ENCODE measurements at places on chromosomes 6 and 20.
A peak's percentile ranks its signal among the peaks of the same experiment; 100 is the strongest.

DNA sequence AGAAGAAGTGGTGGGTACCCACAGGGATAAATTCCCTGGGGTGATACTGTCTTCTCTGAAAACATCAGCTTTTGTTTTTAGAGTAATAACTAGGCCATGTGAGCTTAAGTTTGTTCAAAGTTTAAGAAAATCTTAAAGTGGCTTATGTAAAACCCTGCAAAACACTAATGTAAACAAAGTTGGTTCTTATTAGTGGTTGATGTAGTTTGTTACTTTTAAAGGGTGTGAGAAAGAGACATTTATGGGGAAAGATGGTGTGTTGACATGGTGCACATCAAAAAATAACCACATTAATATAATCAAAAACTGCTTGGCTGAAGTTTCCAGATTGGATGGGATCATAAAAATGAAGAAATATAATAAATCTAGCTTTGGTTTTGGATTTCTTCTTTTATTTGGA, 119.9 kb downstream of the LAMP5 start:
- DNase-seq: no peak

DNA sequence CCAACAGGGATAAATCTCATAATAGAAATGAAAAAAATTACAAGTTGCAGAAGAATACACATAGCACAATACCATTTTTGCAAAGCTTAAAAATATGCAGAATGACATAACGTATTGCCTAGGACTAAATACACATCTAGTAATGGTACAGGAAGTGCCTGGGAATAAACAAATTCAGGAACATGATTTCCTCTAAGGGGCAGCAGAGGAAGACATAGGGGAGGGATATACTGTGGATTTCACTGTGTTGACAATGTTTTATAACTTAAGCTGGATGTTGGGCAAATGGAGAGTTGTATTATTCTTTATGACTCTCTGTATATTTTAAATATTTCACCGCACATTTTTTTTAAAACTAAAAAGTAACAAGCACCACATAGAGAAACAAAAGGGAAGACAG, 5.6 kb upstream of the GLO1 start:
- DNase-seq: no peak

- no peak for DNase-seq
Measured at GRCh38 chr6:74069089-74069581, 373.1 kb downstream of the CD109 start.

- DNase-seq: no peak
Measured at GRCh38 chr20:5090191-5090590, 29.6 kb downstream of the PCNA start.

DNA sequence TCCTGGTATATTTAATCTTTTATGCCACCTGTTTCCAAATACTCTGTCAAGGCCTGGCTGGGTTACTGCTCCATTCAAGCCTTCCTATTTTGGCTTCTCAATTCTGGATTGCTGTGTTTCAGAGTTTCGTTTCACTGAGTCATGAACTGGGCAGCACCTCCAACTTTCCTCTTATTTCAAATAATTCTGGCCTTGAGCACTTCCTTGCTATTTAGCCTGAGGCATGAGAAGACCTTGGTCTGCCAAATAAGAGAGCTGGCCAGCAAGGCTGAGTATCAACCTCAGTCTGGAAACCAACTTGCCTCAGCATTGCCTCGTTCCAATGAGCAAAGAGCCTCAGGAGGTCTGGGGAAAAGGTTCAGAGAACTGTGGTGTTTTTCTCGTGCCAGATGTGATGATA, 66.6 kb downstream of the TNFAIP3 start:
- DNase-seq: no peak

DNA sequence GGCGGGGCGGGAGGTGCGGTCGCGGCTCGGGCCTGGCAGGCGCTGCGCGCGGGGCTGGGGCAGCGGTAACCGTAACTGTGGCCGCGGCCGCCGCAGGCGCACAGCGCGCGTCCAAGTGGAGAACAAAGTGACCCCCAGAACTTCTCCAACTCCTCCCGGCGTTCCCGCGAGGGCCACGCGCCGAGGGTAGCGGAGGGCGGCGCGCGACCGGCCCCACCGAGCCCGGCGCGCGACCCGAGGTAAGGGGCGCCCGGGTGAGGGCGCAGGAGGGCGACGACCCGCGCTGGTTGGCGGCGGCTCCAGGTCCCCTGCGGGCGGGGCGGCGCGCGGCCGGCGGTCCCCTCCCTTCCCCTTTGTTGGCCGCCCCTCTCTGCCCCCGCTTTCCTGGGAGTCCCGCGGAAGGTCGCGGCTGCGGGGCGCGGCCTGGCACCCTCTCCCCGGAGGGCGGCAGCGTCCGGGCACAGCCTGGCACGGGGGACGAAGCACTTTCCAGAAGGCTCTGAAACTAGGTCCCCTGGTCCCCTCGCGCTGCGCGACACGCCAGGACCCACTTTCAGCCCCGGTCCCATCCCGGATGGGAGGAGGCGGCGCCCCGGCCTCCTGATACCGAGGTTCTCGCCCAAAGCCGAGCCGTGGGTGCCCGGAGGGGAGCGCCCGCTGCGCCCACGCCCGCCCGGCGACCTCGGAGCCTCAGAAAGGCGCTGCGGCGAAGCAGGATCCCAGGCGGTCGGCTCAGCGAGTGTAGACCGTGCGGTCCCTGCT, at the start of gene TIAM2:
TSS of gene TIAM2 (plus strand) at position 62 of the 762 bp plus-strand sequence. CDS start 133,909 bp downstream, outside the sequence.
- no peak for DNase-seq

DNA sequence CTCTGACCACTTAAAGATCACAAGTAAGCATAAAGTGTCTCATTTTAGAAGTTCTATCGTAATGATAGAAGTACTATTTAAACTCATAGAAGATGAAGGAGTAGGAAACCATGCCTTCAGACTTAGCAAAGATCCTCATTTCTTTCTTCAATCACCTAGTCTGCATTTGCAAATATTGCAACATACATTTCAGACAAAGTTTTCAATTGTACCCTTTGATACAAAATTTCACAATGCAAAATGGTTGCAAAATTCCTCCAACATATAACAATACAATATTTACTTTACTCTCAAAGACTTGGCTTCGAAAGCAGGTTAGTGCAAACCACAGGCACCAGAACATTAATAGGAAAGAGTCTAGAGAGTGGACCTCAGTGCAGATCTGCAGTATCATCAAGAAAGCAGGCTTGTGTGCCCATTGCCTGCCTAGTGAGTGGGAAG, 16.1 kb upstream of the ROS1 start:
- DNase-seq: no peak

GRCh38 chr6:168562576-168563151, 121.7 kb downstream of the SMOC2 start:
- no peak for DNase-seq

DNA sequence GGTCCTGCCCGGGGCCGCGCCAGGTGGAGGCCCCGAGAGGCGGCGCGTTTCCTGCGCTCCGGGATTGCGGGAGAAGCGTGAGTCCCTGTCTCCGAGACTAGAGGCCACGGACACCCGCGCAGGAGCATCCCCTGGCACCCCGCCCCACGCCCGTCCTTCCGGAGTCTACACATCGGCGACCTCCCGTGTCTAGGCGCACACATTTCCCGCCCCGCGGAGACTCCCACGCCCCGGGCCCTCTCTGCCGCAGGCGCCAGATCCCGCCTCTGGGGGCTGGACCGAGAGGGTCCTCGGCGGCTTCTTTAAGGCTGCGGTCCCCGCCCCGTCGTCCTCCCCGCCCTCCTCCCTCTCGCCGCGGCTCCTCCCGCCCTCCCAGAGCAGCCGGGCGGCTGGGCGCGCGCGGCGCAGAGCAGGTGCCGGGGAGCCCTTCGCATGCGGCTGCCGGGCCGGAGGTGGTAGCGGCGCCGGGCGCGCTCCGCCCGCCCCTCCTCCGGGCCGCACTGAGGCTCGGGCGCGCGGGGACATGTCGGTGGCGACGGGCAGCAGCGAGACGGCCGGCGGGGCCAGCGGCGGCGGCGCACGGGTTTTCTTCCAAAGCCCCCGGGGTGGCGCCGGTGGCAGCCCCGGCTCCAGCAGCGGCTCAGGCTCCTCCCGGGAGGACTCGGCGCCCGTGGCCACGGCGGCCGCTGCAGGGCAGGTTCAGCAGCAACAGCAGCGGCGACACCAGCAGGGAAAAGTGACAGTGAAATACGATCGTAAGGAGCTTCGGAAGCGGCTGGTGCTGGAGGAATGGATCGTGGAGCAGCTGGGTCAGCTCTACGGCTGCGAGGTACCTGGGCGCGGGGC, at the start of gene PPP1R14C:
TSS of gene PPP1R14C (plus strand) at position 375 of the 846 bp plus-strand sequence. CDS start at position 524, 149 bp downstream.
- no peak for DNase-seq

GRCh38 chr6:160129881-160130615, 8.4 kb downstream of the SLC22A1 start:
- DNase-seq: no peak

GRCh38 chr6:32047855-32048766, 9.9 kb downstream of the CYP21A2 start:
- peak; percentile 44 for DNase-seq

- DNase-seq: no peak
Measured at GRCh38 chr6:30752157-30752927, 8.0 kb upstream of the IER3 start.

GRCh38 chr6:140434761-140435160, 1060.3 kb upstream of the CITED2 start:
- DNase-seq: no peak

GRCh38 chr6:10976571-10976970, 67.5 kb downstream of the ELOVL2 start:
- no peak for DNase-seq

DNA sequence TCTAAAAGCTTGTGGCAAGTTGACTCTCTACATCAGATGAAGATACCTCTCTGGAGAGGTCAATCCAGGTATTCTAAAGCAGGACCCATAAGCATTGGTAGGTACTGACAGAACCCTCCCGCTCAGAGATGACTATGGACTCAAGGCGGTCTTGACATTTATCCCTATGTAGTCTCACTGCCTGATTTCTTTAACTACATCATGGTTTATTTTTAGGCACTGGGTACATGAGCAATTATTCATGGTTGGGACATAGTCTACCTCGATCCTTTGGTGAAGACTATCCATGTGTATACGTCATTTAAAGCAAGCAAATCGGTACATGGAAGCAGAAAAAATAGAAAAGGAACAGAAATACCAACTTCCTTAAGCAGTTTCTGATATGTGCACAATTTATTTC, 136.2 kb upstream of the TAB2 start:
- DNase-seq: no peak

DNA sequence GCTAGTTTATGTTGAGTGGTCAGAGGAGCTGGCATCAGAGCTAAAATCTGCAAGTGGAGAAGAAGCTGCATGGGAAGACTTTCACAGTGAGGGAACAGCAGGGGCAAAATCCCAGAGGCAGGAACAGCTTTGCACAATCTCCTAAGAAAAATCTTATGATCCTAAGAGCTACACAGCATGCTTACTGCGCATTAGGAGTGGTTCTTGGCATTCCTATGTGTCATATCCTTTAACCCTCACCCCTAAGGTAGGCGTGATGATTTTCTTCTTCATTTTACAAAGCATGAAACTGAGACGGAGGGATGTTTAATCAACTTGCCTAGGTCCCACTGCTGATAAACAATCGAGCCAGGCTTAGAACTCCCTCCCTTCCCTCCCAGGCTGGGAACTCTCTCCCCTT, 313.6 kb upstream of the SULF2 start:
- DNase-seq: no peak

- DNase-seq: no peak
Measured at GRCh38 chr20:59525500-59526241, 78.7 kb upstream of the PHACTR3 start.

- DNase-seq: no peak
Measured at GRCh38 chr6:30880698-30881252, 3.5 kb upstream of the DDR1 start.

GRCh38 chr6:7051780-7052442, 55.9 kb upstream of the RREB1 start:
- no peak for DNase-seq

- DNase-seq: no peak
Measured at GRCh38 chr6:49645139-49645538, 8.5 kb upstream of the RHAG start.

DNA sequence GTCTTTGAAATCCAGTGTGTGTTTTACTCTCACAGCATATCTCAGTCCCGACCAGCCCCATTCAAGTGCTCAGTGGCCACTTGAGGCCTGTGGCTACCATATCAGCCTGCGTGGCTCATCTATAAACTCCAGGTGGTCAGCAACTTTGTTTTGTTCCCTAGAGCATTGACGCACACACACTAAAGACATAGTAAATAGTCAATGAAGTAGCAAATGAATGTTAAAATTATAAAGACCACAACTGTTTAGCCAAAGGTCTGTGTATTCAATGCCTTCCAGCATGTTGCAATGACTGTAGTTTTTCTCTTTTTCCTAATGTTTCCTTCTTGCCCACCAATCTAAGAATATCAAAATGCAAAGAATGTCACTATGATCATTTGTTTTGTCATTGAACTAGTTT, 238.2 kb upstream of the ZNF217 start:
- no peak for DNase-seq

DNA sequence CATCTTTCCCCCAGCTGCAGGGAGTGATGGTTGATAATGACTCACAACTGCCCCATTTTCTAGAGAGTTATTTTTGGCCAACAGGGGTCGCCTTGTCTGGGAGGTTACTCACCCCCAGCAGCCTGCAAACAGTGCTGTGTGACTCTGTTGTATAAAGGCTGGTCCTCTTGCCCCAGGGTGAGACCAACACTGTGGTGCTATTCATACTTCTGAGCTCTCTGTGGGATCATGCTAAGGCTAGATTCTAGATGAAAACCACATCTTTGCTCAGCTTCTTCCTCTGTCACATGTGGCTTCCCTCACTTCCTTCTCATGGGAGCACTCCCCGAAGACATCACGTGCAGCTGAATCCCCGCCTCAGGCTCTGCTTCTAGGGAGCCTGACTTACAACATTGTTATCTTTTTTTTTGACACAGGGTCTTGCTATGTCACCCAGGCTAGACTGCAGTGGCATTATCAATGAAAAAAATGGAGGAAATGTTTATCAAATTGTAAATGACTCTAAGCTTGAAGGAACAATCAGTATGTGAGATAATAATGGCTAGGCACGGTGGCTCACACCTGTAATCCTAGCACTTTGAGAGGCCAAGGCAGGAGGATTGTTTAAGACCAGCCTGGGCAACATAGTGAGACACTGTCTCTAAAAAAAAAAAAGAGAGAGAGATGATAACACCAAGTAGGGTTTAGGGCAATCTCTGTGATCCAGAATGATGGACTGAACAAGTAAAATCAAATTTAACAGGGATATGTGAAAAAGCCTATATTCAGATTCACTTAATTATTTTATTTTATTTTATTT, 55.7 kb upstream of the SLC23A2 start:
- peak; percentile 60 for DNase-seq

GRCh38 chr6:130936933-130937332, 109.7 kb downstream of the SMLR1 start:
- no peak for DNase-seq

GRCh38 chr6:157746897-157747296, 76.1 kb upstream of the SNX9 start:
- DNase-seq: no peak
